ENCODE measurements at places on chromosomes 7 and 10.

GRCh38 chr10:91761721-91762120, 36.5 kb upstream of the TNKS2 start:
- DNase-seq, result no peak

- DNase-seq, result no peak
Observed at GRCh38 chr7:158992759-158993158, 136.4 kb downstream of the DYNC2I1 start.

DNA sequence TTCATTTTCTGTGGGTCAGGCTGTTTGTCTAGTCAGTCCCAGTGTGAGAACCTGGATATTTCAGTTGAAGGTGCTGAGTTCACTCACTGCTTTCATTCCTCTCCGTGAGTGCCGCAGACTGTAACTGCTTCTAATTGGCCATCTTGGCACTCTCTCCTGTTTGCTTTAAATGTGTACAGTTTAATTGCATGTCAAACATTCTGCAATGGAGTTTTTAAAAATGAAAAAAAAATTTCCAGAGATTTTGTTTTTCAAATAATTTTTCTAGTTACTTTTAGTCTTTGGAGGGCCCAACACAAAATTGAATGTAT, 87.8 kb downstream of the CCSER2 start:
- DNase-seq, result no peak

GRCh38 chr10:51694086-51694768, 5.2 kb downstream of the CSTF2T start:
- DNase-seq, result no peak

GRCh38 chr7:42350801-42351200, 113.8 kb upstream of the GLI3 start:
- no peak for DNase-seq

- no peak for DNase-seq
Observed at GRCh38 chr7:71298378-71298777, 166.4 kb downstream of the GALNT17 start.

DNA sequence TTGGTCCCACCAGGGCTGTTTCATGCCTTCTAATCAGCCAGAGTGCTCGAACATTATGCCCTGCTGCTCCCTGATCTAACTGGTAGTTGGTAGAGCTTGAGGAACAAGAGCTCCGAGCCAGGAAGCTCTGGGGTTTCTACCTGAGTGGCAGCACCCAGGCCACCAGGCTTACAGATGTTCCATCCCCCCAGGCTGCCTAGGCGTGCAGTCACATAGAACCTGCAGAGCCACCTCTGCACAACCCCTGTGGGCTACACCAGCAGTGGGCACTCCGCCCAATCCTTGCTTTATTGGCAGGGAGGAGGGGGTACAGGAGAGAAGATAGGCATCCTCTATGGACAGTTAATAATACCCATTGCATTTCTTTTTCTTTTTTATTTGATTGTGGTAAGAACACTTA, 21.8 kb downstream of the MAP3K8 start:
- DNase-seq, result no peak

- no peak for DNase-seq
Observed at GRCh38 chr10:118214776-118215175, 127.3 kb downstream of the FAM204A start.
